Breast epithelium (tissue), 4 donors: ENCODE measurements at places on chromosomes 11 and 22. TPM values are rescaled to one million over a fixed set of nuclear protein-coding genes. Genes with fewer than 3 reads are reported as not detected.
A peak's percentile ranks its signal among the peaks of the same experiment; 100 is the strongest.

Gene PTGDR2
- total RNA-seq = not detected

- H3K27me3 ChIP-seq = peaks cover 27% of the 10 kb centered on the region
- no peaks in the 10 kb centered on the region for H3K36me3 ChIP-seq
- peaks cover 14% of the 10 kb centered on the region for H3K4me1 ChIP-seq
- no peak within 1 kb of the TSS for H3K27ac ChIP-seq
- peak within 1 kb of the TSS; percentile 50 for H3K4me3 ChIP-seq
- DNase-seq = no peak
These were observed at the start of gene KCNK4 for GRCh38 chr11:64291262-64291751. Gene KCNK4, plus strand, starts transcription at chr11:64291302. Its CDS starts 1,717 bp downstream, at chr11:64293019.

Gene PLA2G6
- 68.1 TPM for total RNA-seq

GRCh38 chr22:48084729-48085050 is 1322.2 kb downstream of the TBC1D22A start:
- H3K27ac ChIP-seq = no peak overlapping the region
- DNase-seq = no peak
- no peaks in the 10 kb centered on the region for H3K36me3 ChIP-seq
- no peak overlapping the region for H3K4me3 ChIP-seq

- H3K4me3 ChIP-seq = no peak overlapping the region
- DNase-seq = no peak
- H3K27me3 ChIP-seq = no peaks in the 10 kb centered on the region
- no peaks in the 10 kb centered on the region for H3K4me1 ChIP-seq
- no peaks in the 10 kb centered on the region for H3K36me3 ChIP-seq
These were observed 38.9 kb upstream of the CSNK2A3 start for GRCh38 chr11:11391796-11392463.

DNA sequence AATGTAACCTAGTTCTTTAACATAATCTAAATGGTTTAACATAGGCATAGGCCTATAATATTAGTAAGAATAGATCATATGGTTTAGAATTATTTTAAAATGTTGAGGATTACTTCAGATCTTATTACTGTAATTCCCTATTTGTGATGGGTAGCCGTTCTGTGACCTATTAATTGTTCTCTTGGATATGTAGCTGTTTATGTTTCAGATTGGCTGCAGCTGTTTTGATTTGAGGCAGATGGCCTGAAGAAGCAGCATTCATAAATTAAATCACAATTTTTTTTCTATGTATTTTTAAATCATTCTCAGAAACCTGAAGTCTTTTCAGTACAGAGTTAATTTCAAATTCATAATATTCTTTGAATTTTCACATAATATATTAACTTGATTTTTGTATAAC is 104.5 kb downstream of the PDE3B start:
- no peaks in the 10 kb centered on the region for H3K27me3 ChIP-seq
- no peaks in the 10 kb centered on the region for H3K4me1 ChIP-seq
- no peak overlapping the region for H3K4me3 ChIP-seq
